Left ventricle myocardium superior (tissue), 1 donor: ENCODE measurements at places on chromosomes 4 and X. TPM values are rescaled to one million over a fixed set of nuclear protein-coding genes. Genes with fewer than 3 reads are reported as not detected.

MAP7D2 gene
- total RNA-seq = 0.74 TPM

UGT2A1 gene
- total RNA-seq = not detected

TRIM75 gene
- total RNA-seq = not detected

CENPVL2 gene
- total RNA-seq = not detected

EVC gene
- 6.3 TPM for total RNA-seq

RGN gene
- total RNA-seq = 18.7 TPM

POF1B gene
- 4.4 TPM for total RNA-seq

SAT1 gene
- 145 TPM for total RNA-seq
